ENCODE measurements at places on chromosomes 2 and 18.

GRCh38 chr18:60092073-60092472 lies 192.3 kb downstream of the PMAIP1 start:
- DNase-seq = no peak

GRCh38 chr2:233745073-233745755 lies 14.9 kb upstream of the UGT1A1 start:
- no peak for DNase-seq

- DNase-seq = peak; percentile 68
Observed at GRCh38 chr18:5895299-5895875, at the start of gene TMEM200C. TSS of gene TMEM200C (minus strand) at chr18:5895522. CDS start at chr18:5892063, 3,459 bp downstream.

- DNase-seq = no peak
Observed at GRCh38 chr18:23204589-23205235, 69.4 kb downstream of the CABLES1 start.

GRCh38 chr2:12005886-12006681 lies 259.7 kb downstream of the LPIN1 start:
- peak; percentile 73 for DNase-seq

DNA sequence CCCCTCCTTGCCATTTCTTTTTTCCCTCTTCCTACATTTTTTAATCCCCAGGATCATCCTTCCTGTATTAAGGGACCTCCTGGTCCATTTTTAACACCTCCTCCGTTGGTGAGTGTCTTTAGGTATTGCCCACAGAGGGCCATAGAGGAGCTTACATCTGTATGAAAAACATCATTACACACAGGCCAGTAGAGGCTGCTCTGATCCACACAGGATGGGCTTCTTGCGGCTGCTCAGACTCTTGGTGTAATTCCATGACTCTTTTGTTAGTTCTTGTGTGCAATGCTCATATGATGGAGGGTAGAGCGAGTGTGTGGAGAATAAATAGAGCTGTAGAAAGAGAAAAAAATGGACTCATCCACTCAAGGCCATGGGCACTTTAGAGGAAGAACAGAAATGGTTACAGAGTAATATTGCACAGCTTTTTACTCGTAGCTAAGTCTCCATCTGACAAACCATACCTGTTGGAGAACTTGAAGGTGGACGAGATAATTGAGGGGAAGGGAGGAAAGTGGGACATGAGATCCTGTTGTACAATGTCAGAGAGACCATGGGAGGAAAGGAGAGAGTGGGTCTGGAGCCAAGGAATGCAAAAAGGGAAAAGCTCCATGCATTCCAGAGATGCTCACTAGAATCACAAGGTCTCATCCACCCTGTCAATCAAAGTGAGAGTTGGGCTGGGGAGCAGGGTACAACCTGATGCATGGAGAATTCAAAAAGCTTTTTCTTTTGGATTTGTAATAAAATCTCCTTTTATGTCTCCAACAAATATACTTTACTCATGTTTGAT lies 129.7 kb upstream of the TNP1 start:
- no peak for DNase-seq

DNA sequence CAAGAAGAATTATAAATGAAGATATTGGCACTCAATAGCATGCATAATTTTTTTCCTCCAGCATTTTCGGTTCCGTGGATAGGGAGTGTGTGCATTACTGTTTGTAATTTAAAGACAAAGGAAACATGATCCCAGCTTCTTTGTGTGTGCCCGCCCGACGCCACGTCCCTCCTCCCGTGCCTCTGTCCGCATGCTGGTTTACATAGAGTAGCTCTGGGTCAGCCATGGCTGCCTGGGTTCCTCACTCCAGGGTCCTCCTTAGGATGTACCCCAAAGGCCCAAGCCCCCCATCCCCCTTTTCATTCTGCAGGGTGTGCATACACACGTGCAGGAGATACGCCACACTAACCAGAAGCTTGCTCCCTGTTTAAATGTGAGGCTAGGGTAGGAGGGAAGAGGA lies 214.7 kb downstream of the KLHL29 start:
- DNase-seq = no peak

DNA sequence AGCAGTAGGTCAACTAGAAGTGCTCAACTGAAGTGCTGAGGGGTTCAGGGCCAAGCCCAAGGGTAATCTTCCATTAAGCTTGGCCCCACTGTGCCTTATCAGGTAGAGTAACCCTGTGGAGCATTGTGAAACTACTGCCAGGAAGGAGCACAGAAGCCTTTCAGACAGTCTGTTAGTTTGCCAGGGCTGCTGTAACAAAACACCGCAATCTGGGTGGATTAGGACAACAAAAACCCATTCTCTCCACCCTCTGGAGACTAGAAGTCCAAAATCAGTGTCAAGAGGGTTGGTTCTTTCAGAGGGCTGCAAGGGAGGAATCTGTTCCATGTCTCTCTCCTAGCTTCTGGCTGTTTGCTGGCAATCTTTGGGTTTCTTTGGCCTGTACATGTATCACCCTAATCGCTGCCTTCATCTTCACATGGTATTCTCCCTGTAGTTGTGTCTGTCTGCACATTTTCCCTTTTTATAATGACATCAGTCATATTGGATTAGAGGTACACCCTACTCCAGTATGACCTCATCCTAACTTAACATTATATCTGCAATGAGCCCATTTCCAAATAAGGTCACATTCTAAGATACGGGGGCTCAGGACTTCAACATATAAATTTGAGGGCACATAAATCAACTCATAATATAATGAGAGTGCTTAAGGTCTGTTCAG lies 21.2 kb downstream of the VIT start:
- no peak for DNase-seq

DNA sequence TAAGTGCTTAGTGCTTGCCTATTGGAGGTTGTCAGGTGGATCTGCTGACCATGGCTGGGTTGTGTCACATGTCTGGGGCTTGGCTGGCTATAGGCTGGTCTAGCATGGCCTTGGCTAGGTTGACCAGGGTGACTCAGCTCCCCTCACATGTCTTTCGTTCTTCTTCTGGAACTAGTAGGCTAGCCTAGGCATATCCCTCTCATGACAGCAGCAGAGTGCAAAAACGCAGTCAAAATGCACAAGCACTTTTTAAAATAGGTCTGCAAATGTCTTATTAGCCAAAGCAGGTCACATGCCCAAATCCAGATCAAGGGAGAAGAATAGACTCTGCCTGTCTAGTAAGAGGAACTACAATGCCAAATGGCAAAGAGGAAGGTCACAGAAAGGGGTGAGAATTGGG lies 179.7 kb upstream of the ACVR2A start:
- no peak for DNase-seq

GRCh38 chr2:182642328-182642727 lies 73.7 kb upstream of the DNAJC10 start:
- DNase-seq = no peak

DNA sequence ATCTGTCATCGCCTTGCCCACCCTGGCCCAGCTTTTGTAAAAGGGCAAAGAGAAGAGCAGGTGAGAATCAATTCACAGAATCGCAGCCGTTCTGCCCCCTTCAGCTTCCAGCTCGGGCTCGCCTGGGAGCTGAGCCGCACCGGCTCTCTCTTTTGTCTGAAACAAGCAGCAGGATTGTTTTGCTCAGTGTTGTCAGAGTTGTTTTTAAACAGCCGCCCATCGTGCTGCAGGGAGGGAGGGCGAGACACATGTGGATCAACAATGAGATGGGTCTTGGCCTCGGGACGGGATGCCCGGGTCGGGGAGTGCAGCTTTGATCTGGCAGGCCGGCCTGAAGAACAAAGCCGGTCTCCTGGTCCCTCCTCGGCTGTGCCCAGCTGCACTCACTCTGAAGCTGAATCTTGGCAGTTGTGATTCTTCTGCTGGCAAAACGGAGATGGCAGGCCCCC lies 39.7 kb upstream of the HDAC4 start:
- peak; percentile 58 for DNase-seq

GRCh38 chr2:174648896-174649295 lies 51.3 kb upstream of the WIPF1 start:
- DNase-seq = no peak

GRCh38 chr2:33436083-33436482 lies 40.4 kb upstream of the RASGRP3 start:
- no peak for DNase-seq

- DNase-seq = no peak
Observed at GRCh38 chr2:10385933-10386773, 62.0 kb downstream of the ODC1 start.

DNA sequence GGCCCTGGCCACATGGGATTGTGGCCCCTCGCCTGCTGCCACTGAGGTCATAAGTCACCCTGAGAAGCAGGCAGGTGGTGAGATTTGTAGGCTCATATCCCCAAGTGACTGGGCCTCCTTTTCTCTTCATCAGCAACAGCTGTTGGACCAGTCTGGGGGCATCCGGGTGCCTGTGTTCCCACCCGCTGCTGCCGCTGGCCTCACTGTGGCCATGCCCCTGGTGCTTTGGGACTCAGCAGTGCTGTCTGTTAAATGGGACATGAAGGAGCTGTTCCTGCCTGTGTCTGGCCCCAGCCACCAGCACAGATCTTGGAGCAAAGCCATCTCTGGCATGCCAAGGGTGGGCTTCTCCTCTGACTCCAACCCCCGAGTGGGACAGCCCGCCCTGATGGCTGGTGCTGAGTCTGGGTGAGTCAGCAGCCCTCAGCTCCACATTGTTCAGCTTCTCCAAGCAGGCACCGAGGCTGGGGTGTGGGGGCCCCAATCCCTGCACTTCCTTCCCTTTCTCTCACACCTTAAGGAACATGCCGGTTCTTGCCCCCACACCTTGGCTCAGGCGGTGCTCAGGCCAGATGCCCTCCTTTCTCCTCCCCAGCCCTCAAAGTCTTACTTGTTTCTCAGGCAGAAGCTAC lies 207.9 kb downstream of the GLI2 start:
- no peak for DNase-seq

DNA sequence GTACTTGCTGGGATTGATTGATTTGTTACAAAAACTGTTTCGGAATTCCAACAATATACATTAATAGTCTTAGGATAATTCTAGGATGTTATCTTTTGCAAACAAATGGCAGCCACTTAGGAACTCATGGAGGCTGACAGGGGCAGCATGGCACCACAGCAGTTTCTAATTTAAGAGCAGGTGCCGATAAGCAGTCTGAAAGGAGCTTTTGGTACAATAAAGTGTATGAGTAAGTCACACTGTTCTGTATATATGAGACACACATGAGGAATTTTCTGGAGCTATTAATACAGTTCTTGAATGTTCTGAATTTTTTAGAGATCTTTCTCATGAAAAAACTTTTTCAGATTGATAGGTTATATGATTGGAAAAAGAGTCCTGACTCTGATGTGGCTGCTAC lies 52.2 kb downstream of the EIF5B start:
- no peak for DNase-seq

- DNase-seq = no peak
Observed at GRCh38 chr2:159617646-159618045, 1.3 kb upstream of the BAZ2B start.

- no peak for DNase-seq
Observed at GRCh38 chr2:218961651-218962570, 2.4 kb downstream of the CDK5R2 start.

GRCh38 chr2:223108351-223109050 lies 56.5 kb downstream of the KCNE4 start:
- peak; percentile 61 for DNase-seq

GRCh38 chr2:128774320-128775216 lies 455.9 kb upstream of the HS6ST1 start:
- no peak for DNase-seq

- no peak for DNase-seq
Observed at GRCh38 chr18:9401176-9401575, 66.6 kb downstream of the TWSG1 start.

DNA sequence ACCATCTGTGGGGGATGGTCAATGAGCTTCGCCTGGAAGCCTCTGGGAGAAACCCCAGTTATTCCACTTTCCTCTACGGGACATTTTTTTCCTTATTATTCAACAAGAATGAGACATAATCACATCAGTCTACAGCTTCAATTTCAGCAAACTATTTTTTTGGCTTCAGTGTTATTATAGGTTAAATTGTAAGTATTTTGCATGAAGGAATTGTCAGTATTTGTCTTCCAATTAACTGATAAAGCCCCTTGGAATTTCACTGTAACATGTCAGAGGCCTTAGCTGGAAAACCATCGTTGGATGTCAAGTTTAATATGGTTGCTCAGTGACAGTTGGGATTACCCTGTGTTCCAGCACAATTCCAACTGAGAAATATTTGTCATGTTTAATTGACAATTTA lies 480.9 kb upstream of the CHST9 start:
- DNase-seq = no peak

DNA sequence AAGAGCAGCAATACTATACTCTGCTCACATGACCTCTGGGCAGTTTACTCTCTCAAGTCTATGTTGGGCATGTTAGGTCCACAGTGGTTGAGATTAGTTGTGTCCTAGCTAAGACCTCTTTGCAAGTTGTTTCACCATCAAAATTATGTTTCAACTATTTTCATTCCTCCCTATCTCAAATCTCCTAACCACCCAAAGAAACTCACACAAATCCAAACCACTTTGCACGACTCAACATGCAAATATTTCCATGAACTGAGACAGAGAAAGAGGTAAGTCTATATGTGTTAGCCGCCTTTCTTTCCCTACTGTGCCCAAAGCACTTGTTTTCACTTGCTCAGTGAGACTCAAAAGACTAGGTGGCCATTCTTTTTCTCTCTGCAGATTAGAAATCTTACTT lies 546.8 kb downstream of the TNS1 start:
- DNase-seq = no peak

DNA sequence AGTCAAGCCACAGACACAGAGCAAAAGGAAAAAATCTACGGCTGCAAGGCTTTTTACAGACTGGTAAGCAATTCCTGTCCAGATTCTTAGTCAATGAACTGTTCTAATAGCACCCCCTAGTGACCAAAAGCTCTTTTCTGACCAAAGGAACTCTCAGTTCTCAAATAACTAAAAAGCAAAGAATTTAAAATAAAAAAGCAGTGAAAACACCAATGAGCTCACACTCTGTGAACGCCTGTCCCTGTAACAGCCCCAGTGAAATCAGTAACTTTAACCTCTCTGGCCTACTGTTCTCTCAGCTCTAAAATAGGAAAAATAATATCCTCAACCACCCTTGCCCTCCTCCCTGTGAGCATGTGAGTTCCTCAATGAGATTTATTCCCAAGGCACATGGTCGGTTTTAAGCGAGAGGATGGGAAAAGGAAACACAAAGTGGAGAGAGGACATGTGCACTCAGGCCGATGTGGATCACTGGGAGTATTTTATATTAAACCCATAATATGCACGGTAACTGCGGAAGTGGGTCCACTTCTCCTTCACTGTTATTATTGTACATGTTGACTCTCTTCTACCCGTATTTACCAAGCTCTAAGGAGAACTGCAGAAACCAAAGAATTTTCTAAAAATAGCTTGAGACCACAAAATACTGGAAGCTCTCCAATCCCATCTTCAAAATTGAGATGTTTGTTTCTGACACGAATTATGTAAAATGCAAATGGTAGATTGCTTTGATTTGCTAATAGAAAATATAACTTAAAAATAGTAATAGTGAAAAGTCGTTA lies 128.5 kb downstream of the STK39 start:
- peak; percentile 40 for DNase-seq

DNA sequence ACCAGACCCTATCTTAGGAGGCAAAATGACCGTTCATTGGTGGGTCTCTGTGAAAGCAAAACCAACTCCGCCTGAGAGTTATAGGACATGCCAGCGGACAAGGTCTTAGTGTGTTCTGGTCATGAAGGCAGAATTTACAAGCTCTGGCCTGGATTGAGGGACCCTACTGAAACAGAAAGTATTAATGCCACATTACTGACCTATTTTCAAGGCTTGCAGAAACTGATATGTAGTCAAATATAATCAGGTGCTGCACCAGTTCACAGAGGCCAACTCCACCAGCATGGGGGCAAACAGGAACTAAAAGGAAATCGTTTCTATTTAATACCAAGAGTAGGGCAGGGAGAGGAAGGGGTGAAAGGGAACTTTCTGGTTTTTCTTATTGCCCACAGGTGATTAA lies 19.7 kb downstream of the TYMS start:
- DNase-seq = no peak

GRCh38 chr2:102803041-102803896 lies 41.4 kb downstream of the TMEM182 start:
- DNase-seq = no peak

Data from left hindlimb (tissue), 1 donor.